ENCODE measurements at places on chromosomes 16 and 17.

DNA sequence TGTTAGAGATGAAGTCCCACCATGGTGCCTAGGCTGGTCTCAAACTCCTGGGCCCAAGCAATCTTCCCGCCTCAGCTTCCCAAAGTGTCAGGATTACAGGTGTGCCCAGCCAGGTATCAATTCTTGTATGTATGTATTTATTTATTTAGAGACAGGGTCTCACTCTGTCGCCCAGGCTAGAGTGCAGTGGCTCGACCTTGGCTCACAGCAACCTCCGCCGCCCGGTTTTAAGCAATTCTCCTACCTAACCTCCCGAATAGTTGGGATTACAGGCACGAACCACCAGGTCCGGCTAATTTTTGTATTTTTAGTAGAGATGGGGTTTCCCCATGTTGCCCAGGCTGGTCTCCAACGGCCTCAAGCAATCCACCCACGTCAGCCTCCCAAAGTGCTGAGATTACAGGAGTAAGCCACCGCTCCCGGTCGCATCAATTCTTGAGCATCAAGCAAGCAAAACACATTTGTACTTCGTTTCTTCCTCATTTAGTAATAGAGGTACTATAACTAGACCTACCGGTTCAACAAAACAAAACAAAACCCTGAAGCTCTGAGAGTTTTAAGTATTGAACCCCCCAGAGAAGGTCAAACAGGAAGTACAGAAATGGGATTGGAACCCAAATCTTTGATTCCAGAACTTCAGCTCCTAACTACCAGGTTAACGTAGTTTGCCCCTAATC is 1.0 kb upstream of the ZNF500 start:
- peak; percentile 37 for DNase-seq

DNA sequence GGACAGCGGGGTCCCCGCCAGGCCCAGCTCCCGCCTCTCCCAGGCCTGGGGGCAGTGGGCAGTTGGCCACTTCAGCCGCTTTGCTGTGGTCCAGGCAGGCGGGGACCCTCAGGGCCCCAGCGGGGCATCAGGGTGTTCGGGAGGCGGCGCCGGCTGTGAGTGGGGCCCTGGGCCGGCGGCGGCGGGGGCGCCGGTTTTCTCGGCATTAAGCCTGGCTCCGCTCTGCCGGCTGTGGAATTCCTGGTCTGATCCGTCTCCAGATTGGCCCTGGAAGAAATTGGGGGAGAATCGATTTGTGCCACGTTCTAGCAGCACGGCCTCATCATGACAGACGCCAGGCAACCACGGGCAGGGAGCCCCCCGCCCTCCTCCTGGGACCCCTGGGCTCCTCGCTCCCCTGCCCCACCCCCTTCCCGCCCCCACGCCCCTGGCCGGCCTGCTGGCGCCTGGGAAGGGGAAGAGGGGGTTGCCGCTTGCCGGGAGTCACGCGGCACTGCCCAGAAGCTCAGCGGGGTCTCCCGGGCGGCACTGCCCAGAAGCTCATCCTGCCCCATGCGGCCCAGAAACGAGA is 28.6 kb upstream of the SSTR5 start:
- DNase-seq = no peak

GRCh38 chr16:57000271-57001025 is 11.1 kb downstream of the NLRC5 start:
- peak; percentile 89 for DNase-seq

DNA sequence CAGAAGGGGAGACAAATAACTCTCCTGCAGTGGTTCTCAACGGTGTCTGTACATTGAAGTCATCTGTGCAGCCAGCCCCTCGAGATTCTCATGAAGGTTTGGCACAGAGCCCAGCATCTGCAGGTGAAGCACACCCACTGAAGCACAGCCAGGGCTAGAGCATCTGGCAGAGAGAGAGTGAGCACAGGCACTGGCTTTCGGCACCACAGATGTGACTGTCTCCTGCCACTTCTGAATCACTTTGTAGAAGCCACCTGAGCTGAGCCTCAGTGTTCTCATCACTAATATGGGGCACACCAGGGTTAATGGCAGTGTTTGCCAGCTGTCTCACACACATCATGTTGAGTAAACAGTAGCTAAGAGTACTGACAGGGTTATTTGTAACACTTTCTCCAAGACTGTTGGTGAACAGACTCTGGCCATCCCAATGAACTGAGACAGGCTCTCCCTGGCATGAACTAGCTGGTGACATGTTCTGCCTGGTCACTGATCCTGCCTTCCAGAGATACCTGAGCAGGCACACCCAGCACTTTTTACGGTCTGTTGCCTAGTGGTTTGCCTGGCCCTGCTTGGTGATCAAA is 10.9 kb downstream of the HSPB9 start:
- peak; percentile 81 for DNase-seq

DNA sequence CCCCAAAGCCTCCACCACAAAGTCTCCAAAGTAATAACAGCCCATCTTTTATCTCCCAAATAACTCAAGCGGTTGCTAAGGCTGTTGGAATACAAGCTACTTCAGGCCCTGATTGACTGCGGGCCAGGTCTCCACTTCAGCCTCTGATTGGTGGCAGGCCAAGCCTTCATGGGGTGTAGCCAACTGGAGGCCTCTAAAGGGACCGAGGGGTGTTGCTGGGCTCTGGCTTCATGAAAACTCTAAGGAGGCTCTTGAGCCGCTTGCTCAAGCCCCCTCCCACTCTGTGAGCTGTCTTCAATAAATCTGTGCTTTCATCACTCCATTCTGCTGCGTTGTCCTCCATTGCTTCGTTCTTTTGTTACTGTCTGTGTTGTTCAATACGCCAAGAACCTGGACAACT is 487.2 kb downstream of the XYLT1 start:
- DNase-seq = no peak

DNA sequence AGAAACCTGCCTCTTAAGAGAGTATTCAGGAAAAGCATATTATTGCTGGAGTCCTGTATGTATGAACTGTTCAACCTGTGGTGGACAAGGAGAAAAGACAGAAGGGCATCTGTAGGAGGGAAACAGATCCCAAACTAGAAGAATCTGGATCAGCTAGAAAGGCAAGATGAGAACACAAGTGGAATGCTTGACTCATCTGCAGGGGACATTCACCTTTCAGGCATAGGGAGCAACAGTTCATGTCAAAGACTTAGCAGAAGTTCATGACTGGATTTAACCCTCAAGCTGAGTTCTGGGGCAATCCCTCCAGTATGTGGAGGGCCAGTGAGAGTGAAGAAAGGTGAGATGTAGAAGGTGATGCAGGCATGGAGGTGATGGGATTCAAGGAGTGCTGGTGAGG is 135.9 kb upstream of the DYNLRB2 start:
- no peak for DNase-seq

DNA sequence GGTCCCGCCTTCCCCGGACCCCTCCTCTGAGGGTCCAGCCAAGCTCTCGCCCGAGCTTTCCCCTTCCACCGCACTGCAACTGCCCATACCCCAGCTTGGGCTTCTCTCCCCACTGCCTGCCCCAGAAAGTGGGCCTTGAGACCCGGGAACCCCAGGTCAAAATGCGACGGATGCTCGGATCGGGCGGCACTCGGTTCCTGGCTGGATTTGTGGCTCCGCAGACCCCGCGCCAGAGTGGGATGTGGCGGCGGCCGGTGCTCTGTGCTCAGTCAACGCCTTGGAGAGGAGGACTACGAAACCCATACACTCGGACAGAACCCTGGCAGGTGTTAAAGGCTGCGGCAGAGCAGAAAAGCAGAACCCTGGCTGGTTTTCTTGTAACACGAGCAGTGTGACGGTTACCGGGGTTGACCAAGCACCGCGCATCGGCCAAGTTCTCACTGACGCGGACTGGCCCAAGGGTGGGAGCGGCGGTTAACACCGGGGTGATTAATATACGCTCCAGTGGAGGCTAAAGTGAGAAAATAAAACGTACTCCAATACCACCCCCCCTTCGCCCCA is 885 bp upstream of the SLFN13 start:
- DNase-seq = peak; percentile 62

DNA sequence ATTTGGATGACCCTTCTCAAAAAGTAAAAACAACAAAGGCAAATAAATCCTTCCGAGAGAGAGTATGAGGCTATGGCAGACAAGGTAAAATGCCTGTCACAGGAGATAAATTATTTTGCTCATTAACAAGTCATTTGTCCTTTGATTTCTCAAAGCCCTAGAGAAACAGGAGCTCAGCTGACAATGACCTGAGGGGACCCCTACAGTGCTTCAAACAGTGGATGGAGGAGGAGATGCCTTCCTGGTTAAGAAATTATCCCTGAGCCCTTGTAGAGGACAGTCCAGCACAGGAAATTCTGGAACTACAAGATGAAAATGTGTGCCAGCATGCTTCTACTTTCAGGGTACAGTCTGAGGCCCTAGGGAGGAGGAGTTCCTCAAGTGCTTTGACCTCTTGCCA is 24.0 kb upstream of the RHBDL3 start:
- DNase-seq = no peak

DNA sequence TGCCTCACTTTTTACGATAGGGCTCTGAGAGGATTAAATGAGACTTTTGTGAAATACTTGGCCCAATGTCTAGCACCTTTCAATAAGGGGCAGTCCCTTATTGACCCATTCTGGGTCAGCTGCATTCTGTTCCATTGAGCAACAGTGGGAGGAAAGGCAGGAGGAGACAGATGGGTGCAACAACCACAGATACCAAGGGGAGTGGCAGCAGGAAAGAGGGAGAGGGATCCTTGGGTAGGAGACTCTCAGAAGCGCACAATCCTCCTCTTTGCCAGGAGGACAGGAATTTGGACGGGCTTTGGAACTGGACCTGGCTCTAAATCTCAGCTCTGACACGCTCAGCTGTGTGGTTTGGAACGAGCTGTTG is 3.5 kb downstream of the PIPOX start:
- DNase-seq = no peak

- no peak for DNase-seq
Measured at GRCh38 chr17:58051468-58051867, 31.8 kb upstream of the DYNLL2 start.

GRCh38 chr17:62781356-62781755 is 26.8 kb downstream of the MARCHF10 start:
- no peak for DNase-seq

Measured in GM12865 (cell line).